ENCODE measurements at places on chromosomes 7 and 10.

DNA sequence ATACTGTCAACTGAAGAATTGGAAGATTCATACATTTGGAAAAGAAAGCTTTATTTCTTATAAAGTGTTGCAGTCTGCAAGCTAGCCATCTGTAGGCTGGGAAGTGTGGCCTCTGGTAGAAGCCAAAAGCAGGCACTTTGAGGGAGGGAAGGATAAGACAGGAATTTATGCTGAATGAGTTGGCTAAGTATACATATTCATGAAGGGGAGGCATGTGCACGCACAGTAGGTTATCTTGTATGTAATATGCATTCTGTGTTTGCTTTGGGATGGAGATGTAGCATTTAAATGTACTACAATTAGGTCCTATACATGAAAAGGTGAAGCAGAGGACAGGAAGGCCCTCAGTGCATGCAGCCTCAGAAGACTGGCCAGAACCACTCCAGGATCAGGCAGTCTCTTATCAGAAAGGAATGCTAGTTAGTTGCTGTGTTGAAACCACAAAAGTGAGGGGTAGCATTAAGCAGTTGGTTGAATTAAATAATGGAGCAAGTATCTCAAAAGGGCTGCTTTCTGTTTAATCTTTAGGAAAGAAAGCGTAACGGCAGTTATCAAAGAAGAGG is 40.9 kb downstream of the MYO3A start:
- no peak for DNase-seq

DNA sequence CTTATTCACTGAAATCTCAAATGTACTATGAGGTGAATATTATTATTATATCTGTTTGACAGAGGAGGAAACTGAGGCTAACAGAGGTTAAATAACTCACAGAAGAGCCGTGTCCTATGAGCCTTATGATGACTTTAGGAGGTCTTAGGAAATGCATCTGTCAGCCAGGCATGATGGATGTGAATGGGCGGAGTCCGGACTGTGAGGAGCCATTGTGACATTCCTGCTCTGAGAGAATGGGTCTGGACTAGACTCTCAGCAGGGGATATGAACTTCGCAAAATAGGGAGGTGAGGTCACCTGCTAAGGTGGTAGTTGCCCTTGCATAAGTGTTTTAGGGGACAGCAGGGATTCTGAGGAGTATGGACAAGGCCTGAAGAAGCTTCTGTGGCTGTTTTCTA is 153.6 kb downstream of the TMEM178B start:
- no peak for DNase-seq

- DNase-seq, result no peak
These were observed 184.1 kb downstream of the BICC1 start for GRCh38 chr10:58696736-58697135.

DNA sequence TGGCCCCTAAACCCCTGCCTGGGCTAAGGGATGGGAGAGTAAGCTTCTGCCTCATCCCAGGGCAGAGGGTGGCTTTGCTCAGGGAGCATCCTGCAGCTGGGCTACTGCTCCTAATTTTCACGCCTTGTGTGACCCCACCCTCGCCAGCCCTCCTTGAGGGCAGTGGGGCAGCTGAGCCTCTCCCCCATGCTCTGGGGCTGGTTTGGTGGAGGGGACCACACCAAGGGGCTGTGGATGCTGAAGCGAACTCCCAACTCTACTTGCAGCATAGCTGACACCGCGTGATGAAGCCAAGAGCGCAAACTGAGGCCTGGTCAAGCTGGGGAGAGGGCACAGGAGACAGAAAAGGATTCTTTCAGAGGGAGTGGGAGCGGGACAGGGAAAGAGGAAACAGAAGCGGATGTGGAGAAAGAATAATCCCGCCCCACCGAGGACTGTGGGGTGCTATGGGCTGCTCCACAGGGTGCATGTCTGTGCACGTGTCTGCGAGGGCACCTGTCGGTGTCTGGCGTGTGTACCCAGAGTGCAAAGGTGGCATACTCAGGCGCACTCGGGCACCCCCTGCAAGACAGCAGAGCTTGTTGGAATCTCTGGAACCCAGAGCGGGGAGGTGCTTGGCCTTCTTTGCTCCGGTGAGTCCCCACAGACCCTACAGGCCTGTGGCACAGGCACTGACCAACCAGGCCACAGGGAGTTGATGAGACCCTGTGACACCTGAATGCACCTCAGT is 19.4 kb upstream of the RASGEF1A start:
- no peak for DNase-seq

DNA sequence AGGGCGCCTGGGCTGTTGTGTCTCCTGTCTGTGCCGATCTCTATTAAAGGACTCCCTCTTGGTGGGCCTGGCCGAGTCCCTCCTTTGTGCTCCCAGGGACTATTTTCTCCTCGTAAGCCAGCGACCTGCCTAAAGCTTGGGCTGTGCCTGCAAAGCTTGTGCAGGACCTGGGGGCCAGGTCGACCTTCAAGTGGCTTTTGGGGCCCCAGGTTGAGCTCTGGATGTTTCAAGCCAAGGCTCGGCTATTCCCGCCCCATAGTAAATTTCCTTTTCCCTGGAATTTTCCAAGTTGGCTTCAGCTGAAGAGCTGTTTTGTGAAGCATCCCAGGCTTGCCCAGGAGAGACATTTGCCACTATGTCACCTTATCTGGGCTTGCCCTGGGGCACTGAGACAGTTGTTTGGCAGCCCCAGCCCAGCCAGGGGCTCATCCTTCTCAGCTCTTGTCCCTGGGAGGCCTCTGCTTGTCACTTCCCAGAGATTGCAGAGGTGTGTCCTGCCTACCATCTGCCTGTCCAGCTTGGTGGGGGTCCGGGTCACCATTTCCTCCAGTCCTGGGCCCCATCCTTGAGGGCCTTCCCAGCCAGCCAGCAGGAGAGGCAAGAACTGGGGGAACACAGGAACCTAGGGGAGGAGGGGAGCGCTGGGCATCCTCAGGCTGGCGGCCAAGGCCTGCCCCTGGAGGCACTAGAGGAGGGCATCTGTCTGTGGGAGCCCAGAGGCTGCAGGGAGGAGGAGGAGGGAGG is 20.2 kb downstream of the ZMIZ2 start:
- DNase-seq, result no peak

GRCh38 chr7:74481458-74482196 is 27.9 kb downstream of the GTF2IRD1 start:
- no peak for DNase-seq

DNA sequence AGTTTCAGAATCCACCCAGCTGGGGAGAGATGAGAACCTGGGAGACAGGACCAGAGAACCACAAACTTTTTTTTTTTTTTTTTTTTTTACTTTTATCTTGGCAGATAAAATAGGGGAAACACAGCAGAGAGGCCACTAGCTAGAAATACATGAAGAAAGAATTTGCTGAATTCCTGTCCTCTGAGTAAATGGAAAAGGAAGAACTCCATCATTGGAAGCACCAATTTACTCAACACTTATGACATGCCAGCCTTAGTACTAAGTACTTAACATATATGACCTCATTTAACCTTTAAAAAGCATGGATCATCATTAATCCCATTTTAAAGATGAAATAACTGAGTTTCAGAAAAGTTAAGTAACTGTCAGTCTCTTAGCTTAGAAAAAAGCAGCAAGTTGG is 343.0 kb upstream of the NPSR1 start:
- DNase-seq, result no peak

DNA sequence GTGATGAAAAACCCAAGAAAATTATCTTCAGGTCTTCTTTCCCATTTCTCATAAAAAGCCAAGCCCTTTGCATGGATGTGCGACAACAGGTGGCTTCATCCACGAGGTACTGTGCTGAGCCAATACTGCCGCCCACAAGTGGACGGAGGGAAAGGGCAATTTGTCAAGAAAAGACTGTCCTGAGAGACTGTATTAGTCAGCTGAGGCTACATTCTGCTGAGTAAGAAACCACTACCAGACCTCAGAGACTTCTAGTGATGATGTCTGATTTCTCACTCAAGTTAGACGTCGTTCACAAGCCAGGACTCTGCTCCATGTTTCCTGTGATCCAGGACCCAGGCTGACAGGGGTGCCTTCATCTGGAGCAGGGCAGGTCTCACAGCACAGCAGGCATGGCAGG is 171.5 kb upstream of the CDCA7L start:
- DNase-seq, result no peak

- no peak for DNase-seq
These were observed 51.2 kb downstream of the PDK4 start for GRCh38 chr7:95545007-95545615.

- DNase-seq, result no peak
These were observed 988.6 kb downstream of the SORCS1 start for GRCh38 chr10:106175760-106176377.
